Cortex of kidney (tissue), 1 donor: ENCODE measurements at places on chromosomes 7 and 10.

GRCh38 chr7:48366096-48366495, 194.8 kb downstream of the ABCA13 start:
- no peak for DNase-seq

- DNase-seq: no peak
Observed at GRCh38 chr7:157712666-157713235, 375.9 kb downstream of the DNAJB6 start.

- DNase-seq: no peak
Observed at GRCh38 chr10:62025901-62026879, 124.7 kb downstream of the ARID5B start.

DNA sequence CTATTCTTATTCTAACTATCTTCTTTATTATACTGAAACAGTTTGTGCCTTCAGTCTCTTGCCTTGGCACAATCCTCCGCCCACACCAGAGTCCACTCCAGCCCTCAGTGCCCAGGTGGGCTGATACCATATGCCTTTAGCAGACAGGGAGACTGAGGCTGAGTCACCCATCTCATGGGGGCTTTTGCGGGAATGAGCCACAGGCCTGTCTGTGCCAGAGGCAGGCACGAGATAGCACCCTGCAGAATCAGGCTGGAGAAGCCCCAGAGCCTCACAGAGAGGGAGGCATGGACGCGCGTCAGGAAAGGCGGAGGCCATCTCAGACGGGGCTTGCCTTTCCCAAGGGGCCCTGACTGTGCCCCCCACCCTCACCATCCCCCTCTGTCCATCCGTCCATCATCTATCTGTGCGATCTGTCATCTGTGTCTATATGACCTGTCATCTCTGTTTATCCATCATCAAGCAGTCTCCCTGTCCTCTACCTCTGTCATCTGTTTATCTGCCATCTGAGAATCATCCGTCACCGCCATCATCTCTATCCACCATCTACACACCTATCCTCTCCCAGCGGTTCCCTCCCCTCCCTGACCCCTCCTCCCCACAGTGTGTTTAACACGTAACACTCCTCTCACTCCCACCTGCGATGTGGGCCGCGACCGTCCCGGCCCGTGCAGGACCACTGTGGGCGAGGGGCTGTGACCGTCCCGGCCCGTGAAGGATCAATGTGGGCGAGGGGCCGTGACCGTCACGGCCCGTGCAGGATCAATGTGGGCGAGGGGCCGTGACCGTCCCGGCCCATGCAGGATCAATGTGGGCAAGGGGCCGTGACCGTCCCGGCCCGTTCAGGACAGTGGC, 7.3 kb upstream of the ADAP1 start:
- DNase-seq: no peak

DNA sequence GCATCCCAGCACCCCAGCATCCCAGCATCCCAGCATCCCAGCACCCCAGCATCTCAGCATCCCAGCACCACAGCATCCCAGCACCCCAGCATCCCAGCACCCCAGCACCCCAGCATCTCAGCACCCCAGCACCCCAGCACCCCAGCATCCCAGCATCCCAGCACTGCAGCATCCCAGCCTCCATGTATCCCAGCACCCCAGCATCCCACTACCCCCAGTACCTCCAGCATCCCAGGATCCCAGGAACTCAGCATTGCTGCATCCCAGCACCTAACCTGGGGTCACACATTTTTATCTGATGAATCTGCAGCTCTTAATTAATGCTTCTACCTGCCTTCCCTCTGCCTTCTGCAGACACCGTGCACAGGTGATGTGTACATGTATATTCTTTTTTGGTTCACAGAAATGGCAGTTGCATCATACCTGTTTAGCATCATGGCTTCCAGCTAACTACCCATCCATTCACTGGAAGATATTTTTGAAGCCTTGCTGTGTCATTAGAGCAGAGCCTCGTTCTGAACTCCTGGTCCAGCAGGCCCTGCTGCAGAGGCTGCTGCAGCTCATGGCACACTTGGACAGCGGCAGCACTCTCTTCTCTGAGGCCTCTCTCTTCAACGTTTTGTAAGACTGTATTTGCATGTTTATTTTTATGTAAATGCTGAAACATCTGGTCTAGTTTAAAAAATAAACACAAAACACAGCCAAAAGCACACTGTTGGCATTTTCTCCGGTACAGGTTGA, 4.6 kb upstream of the CFAP46 start:
- no peak for DNase-seq

DNA sequence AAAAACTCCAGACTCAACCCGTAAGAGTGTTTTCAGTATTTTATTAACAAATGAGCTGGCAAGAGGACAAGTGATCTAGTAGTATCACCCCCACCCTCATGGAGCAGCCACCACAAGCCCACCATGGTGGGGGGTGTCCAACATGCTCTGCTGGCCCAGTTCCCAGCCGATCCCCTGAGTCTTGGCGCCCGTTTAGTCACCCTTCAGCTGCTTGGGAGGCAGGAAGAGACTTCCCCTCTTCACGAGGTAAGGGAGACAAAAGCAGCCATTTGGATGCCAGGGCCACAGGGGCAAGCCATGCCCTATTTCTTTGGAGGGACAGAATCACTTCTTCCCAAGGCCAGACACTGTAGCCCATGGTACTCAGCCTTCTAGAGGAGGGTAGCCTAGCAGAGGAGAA, 54.1 kb downstream of the NOD1 start:
- no peak for DNase-seq

- DNase-seq: no peak
Observed at GRCh38 chr7:162632-163297, 29.6 kb upstream of the FAM20C start.

GRCh38 chr7:124275411-124275810, 242.5 kb upstream of the TMEM229A start:
- no peak for DNase-seq

GRCh38 chr10:21528236-21529031, 3.0 kb upstream of the SKIDA1 start:
- no peak for DNase-seq

DNA sequence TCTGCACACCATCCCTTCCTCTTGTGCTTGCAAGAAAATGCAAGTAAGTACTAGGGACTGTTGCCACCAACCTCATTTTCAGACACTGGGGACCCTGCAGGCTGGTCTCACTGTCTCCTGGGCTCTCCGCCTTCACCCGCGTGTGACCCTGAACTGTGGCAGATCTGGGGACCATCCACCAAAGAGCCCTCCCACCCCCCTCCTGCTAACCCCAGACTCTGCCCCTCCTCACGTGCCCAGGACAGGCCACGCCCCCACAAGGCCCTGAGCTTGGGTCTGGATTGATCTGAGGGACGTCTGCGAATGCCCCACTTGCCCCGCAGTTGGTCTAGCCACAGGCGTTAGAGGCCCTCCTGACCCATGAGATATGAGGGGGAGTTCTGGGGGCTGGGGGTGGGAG, 8.1 kb downstream of the CNPY1 start:
- no peak for DNase-seq

GRCh38 chr10:48194830-48195229, 79.7 kb downstream of the FRMPD2 start:
- no peak for DNase-seq

- DNase-seq: no peak
Observed at GRCh38 chr10:129727495-129727894, 236.6 kb downstream of the EBF3 start.

DNA sequence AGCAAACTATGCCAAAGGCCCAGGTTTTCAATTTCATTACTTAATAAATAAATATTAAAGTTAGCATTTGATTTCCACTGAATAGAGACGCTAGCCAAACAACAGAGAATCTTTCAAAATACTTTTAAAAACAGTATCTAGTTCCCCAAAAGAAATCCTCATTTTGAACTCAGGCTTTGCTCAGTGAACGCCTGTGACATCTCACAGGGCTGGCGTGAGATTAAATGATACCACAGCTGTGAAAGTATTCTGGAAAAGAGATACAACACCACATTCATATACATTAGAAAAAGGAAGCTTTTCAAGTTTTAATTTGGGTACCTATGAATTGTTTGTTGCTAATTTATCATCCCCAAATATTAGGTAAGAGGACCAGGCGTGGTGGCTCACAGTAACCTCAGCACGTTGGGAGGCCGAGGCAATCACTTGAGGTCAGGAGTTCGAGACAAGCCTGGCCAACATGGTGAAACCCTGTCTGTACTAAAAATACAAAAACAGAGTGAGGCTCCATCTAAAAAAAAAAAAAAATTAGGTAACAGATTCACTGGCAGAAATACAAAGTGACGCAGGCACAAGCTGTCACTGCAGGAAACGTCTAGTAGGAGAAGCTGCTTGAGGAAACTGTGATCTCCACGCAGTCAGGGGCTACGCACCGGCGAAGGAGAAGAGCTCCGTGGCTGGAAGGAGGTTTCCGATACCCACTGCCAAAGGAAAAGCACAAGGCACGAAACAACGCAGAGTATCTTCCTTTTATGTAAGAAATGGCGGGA, 50.0 kb downstream of the AMZ1 start:
- DNase-seq: no peak

DNA sequence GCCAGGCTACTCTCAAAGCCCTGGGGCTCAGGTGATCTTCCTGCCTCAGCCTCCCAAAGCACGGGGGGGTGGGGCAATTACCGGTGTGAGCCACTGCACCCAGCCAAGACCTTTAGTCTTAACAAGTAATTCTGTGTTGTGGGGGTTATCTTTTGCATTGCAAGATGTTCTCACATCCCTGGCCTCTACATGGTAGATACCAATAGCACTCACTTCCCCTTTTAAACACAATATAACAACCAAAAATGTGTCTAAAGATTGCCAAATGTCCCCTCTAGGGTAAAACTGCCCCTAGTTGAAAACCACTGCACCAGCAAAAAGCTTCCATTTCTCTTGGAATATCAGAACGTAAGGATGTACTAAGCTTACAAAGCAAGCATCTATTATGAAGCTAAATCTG, 225.0 kb downstream of the CTNNA3 start:
- no peak for DNase-seq

DNA sequence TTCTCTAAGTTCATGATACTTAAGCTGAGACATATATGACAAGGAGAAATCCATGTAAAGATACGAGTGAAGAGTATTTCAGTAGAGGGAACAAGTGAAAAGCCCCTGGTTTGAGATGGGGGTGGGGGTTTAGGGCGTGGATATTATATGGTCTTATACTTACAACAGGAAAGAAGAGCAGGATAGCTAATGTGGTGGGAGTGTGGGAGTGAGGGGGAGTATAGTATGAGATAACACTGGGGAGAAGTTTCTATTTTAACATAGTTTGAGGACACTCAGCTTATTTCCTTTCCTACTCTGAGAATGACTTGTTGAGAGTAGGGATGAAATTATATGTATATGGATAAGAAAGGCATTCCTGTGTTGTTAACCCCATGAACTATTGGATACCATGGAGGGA, 36.5 kb downstream of the MCU start:
- DNase-seq: no peak

DNA sequence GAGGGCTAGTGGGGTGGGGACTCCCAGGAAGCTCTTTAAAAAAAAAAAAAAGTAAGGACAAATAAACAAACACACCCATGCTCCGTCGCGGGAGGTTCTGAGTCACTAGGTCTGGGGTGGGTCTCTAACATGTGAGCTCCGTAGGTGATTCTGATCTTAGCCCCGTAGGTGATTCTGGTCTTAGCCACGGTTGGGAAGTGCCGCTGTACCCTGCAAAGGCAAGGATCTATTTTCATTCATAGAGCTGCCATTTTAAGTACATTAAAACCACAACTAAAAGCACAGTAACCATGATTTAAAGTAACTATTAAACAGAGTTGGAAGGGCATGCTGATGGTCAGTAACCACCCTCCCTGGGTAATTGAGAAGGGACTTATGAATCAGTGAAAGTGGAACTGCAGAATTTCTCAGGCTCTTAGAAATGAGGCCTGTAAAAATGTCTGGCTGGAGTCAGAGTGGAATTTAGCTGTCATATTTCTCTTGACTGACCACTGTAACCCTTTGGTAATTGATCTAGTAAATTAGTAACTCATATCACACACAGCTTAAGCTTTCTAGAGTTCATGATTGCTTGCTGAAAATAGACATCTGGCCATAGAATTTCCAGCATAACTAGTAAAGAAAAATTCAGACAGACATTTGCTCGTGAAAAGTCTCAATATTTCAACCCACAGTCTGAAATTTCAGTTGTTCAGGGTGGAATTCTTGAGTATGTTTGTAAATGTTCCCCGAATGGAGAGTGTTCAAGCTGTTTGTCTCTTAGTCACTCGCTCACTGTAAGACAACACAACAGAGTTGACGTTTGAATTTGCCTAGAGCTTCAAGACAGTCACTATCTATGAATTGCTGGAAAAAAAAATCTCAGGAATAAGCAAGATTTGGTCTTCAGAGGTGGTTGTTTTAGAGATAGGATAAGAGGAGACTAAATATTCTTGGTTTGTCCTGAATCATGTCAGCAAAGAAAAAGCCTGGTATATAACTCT, 34.2 kb upstream of the TCF7L2 start:
- no peak for DNase-seq

DNA sequence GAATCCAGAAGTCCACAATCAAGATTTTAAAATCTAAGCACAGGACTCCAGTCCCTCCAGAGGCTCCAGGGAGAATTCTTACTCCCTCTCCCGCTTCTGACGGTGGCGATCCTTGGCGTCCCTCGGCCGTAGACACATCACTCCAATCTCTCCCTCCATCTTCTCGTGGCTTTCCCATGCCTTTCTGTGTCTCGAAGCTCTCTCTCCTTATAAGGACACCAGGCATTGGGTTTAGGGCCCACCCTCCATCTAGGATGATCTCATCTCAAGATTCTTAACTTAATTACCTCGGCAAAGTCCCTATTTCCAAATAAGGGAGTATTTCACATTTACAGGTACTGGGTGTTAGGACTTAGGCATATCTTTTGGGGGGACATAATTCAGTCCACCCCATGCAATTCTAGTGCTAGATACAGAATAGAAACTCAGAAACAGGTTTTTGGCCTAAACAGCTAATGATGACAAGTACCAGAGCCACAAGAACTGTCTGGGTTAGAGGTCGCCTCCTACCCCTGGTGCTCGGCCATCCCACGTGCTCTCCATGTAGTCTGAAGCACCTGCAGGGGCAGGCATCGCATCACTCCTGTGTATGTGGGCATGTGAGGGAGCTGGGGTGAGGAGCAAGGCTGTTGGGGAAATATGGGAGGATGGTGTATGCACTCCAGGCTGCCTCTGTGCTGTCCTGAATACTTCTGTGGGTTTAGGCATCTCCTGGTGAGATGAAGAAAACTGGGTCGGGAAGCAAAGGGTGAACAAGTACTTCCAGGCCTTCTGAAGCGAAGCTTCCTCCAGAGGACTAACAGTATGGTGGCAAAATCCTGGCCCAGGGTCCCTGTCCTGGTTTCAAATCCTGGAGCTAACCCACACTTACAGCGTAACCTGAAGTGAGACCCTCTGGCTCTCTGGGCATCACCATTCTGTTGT, 298.3 kb upstream of the ZMIZ1 start:
- DNase-seq: no peak
